ENCODE measurements at places on chromosomes 2 and 18.

DNA sequence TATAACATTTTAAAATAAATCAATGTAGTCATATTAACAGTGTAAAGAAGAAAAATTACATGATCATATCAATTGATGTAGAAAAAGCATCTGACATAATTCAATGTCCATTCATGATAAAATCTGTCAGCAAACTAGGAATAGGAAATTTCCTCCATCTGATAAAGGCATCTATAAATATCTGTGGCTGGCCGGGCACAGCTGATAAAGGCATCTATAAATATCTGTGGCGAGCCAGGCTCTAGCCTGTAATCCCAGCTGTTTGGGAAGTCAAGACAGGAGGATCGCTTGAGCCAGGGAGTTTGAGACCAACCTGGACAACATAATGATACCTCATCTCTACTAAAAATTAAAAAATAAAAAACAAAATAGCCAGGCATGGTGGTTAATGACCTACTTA lies 18.1 kb upstream of the RANBP2 start:
- no peak for DNase-seq

DNA sequence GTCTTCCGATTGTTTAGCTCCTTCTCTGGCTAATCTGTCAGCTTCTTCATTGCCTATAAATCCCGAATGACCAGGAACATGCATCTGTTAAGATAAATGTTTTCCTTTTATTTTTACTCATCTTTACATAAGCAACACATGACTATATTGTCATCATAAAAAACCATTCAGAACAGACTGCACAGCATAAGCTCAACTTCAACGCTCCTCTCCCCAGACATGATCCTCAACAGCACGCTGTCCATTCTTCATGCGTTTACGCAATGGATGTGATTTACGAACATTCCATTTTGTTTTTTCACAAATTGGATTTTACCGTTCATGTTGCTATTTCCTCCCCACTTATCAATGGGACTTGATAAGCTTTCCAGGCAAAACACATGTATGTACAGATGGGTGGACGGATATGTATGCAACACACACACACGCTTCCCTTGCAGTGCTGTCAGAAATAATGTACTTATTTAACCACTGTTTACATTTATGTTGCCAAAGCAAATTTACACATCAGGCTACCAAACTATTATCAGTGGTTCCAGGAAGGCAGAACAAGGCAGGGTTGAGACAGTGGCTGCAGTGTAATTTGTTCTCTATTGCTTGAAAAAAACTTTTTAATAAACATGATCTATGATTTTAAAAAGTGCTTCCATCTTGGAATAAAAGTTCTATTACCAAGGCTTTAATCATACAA lies 12.2 kb downstream of the RNASEH1 start:
- no peak for DNase-seq

- DNase-seq, result peak; percentile 5
Observed at GRCh38 chr2:65103013-65103715, 26.7 kb downstream of the RAB1A start.

- DNase-seq, result peak; percentile 52
Observed at GRCh38 chr2:13021470-13021957, 304.8 kb downstream of the TRIB2 start.

DNA sequence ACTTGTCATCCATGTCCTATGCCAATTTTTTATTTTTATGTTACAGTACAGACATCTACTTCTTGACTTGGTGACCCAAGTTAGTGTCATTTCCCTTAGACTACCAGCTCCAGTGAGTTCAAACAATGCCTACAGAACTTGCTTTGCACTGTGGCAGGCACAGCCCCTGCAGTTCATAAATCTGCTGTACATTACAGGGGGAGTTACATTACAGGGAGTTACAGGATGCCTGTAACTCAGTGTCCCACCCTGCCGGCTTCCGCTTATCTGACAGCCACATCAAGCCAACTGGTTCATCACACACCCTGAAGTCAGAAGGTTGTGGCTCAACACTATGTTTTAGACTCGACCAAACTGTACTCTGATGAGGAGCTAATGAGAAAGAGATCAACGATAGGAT lies 7.8 kb upstream of the NPAS2 start:
- no peak for DNase-seq

DNA sequence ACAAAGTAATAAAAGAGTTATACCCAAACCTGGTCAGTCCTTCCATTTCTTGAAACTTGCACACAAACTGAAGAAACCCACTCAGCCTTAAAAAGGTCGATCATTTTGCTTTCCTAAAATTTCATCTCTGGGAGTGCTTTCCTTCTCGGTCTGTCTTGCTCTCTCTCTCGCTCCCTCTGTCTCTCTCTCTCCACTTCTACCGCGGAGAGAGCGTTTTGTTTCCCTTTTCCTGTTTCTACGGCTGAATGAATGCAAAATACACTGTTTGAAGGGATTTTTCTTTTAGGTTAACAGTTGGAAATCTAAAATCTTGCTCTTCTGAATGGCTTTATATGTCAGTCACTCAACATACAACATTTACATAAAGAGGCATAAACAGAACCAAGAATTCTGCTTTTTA lies 424.2 kb downstream of the TGIF1 start:
- no peak for DNase-seq

DNA sequence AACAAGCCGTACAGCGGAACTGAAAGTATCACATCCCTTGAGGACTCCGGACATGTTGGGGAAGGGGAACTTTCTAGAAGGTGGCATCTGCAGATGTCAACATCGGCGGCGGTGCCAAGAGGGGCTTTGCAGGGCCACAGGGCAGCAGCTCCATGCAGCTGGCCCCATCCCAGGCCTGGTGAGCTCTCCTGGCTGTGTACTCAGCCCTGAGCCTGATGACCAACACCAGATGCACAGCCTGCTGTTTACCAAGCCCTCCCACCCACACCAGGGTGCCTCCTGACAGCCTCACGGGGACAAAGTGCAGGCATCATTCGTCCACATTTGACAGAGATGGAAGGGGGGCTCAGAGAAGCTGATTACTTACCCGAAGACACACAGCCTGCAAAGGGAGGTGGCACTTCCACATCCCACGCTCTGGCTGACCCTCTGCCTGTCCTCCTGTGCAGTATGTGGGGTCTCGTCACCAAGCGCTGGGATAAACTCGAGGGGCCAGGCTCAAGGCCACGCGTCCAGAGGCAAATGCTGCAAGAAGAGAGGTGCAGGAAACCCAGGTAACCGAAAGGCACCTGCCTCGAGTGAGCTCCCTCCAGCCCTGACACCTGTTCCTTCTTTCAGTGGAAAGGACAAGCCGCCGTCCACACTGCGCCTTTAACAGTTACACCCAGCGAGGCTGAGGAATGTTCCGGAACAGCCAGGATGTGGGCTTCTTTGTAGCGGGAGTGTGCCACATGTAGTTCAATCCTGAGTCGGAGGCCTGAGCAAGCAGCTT lies 69.0 kb upstream of the ASAP2 start:
- DNase-seq, result no peak

DNA sequence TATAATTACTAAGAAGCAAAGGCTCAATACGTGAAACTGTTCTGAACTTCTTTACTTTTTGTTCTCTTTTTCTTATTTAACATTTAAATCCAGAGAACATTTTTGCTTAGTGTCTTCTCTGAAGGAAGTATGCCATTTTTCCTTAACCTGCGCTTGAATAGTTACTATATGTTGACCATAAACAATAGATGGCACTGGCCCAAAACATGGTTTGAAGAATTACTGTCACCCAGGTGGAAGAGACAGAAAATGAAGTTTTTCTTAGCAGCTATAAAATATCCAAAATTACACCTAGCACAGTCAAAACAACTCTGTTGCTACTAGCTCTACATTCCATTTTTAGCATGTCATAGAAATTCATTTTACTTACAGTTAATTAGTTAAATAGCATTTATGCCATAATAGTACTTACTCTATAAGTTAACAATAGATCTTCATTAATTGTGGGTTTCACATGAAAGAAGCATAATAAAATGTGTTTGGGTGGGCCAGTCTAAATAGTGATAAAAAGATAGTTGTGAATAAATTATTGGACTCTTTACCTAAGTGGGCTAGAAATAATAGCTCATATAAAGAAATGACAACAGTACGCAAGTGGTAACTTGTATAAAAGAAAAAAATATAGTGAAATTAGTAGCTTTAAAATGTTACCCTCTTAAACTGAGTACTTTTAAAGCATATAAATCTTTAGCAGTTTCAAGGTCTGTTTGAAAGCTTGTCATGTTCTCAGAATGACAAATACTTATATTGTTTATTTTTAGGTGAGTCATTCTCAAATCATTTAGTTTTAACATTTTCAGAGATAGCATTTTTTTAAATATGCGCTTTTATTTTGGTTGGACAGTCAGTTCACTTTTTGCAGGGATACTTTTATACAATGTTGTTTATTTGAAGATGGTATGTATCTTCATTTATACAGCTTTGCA lies 3.7 kb downstream of the ETAA1 start:
- DNase-seq, result peak; percentile 48

DNA sequence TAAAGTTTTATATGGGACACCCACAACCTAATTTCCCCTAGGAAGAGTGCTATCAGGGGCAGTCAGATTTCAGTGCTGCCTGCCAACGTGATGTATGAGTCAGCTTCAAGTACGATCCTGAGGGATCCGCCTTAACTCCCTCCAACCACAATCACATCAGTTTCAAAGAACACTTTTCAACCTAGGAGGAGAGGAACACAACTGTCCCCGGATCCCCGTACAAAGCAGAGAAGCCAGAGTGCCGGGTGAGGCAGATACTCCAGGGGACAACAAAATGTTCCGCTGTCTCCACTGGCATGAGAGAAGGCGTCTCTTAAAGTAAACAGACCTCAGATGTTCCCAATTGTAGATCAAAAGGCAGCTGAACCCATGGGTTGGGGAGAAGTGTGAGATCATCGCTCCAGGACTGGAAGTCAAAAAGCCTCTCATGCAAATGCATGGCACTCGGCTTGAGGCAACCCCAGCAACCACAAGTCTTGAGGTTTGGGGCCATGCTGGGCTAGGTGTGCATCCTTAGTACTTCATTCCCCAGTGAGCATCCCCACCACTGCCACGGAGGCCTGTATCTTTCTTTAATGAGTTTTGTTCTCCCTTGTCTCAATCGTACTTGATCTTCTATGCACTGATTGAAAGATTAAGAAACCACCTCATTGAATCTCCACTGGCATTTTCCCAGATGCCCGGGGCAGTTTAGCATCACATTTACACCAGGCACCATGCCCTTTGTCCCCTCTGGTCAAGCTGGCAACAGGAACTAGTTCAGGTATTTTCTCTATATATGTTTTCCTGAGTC lies 91.0 kb upstream of the CCBE1 start:
- peak; percentile 85 for DNase-seq

DNA sequence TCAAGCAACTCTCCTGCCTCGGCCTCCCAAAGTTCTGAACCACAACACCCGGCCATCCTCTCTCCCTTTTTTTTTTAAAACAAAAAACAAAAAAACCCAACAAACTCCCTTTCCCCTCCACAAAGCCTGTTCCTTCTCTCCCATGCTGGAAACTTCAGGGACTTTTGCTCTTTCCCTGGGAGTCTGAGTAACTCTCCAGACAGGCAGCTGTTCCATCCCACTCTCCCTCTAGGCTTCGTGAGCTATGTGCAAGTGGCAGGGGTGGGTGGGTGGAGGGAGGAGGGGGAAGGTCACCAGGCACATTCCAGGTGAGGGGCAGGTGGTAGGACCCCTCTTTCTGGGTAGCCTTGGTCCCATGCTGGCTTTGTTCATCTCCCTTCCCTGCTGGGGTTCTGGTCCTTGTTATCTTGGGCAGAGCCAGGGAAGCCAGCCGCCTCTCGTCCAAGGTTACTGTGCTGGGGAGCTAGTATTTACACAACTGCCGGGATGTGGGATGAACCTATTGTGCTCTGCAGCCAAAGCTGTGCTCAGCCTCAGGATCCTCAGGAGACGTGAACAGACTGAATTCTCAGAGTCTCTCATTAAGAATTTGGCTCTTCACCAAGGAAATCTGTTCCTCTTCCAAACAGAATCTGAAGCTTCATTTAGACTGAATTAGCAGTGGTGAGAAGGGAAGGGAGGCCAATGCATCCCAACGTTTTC lies 106.9 kb downstream of the LIPG start:
- peak; percentile 26 for DNase-seq

GRCh38 chr2:152867397-152867796 lies 149.0 kb downstream of the ARL6IP6 start:
- no peak for DNase-seq

DNA sequence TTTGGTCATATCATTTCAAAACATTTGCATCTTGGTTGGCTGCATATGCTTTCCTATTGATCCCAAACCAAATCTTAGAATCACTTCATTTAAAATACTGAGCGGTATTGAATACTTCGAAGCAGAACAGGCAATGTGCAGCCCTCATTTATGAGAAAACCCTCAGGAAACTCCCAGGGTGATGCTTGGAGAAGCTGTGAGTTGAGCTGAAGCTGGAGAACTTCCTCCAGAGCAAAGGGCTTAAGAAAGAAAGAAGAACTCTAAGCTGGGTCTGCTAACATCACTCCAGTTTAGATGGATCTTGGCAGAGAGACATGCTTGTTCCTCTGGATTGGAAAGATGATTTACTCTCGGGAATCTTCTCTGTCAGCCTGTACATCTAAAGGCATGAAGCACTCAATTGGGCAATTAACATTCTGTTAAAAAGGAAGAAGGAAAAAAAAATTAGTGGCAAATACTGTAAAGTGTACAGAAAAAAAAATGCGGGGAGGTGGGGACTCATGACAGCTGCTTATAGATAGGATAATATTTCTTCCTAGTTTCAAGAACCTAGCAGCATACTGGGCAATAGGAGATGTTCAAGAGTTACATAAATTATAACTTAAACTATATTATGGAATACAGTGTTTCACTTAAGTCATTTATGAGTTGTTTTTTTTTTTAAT lies 49.5 kb downstream of the ATIC start:
- no peak for DNase-seq

- DNase-seq, result no peak
Observed at GRCh38 chr18:36729197-36729596, 99.6 kb downstream of the TPGS2 start.

- DNase-seq, result peak; percentile 67
Observed at GRCh38 chr2:152523091-152523490, 188.1 kb downstream of the FMNL2 start.

- no peak for DNase-seq
Observed at GRCh38 chr2:13806539-13806938, 826.0 kb upstream of the LRATD1 start.

DNA sequence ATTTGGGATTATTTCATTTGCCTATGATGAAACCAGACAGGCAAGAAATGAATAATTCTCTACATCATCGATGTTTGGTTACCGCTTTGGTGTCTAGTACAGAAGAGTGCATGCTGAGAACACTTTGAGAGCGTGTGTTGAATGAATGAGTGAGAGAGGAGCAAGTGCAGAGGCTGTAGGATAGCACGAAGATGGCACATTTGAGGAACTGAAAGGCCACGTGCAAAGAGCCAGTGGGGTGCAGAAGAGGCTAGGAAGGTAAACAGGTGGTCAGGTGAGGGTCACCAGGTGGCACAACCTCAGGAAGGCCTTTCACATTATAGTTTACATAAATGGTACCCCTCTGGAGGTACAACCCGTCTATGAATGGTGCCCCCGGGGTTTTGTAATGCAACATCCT lies 80.1 kb upstream of the SPHKAP start:
- no peak for DNase-seq

GRCh38 chr2:205387350-205388055 lies 294.8 kb upstream of the NRP2 start:
- no peak for DNase-seq

- DNase-seq, result no peak
Observed at GRCh38 chr2:222521099-222521498, 96.8 kb downstream of the SGPP2 start.
